ENCODE measurements at places on chromosomes 4 and X. TPM values are rescaled to one million over a fixed set of nuclear protein-coding genes. Genes with fewer than 3 reads are reported as not detected.

- DNase-seq, result no peak
Measured at GRCh38 chr4:23717528-23718248, 172.2 kb downstream of the PPARGC1A start.

DNA sequence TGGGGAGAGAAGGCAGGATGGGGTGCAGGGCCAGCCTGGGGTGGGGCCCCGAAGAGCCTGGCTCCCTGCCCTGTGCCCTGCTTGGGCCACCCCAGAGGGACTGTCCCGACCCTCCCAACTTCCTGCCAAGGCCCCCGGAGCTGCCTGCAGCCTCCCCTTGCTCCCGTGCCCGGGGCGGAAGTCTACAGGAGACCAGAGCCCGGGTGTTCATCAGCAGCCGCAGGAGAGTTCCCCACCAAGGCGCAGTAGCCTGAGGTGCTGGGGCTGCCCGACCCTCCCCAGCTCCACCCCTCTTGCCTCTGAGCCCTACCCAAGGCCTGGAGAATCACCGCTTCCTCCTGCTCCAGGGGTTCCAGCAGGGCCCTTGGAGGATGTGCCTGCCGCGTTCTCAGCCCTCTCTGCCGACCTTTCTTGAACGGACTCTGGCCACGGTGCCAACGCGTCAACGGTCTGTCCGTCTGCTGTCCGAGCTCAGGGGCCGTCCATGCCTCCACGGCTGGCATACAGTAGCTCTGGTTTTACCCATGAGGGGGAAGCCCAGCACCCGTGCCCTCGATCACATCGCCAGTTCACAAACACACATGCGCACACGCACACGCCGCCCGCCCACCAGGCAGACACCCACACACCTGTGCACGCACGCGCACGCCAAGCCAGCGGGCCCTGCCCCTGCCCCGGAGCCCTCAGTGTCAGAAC lies 36.0 kb upstream of the SPON2 start:
- no peak for DNase-seq

Gene DMD
- 2.5 TPM for total RNA-seq

Gene SPIN2A
- not detected for total RNA-seq

All from kidney epithelial cell (primary cell).